ENCODE measurements at places on chromosomes 2 and 18.

DNA sequence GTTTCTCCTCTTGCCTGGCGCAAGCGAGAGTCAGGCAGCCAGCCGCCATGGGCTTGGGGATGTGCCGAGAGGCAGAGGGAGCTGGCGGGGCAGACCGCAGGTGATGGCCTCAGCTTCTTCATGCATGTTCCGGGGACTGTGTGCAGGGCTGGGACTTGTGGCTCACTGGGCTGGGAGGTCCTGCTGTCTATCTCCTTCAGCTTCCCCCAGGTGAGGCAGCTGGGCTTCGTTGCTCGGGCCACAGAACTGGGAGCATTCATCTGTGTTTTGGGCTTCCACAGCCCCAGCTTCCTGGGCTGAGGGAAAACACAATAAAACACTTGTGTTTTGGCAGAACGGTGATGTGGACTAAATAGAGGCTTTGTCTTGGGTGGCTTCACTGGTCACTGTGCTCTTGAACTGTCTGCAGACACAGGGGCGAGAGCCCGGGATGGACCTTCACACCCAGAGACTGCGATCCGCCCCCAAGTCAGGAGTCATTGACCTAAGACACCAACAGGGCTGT is 93.5 kb downstream of the DYSF start:
- DNase-seq = no peak

DNA sequence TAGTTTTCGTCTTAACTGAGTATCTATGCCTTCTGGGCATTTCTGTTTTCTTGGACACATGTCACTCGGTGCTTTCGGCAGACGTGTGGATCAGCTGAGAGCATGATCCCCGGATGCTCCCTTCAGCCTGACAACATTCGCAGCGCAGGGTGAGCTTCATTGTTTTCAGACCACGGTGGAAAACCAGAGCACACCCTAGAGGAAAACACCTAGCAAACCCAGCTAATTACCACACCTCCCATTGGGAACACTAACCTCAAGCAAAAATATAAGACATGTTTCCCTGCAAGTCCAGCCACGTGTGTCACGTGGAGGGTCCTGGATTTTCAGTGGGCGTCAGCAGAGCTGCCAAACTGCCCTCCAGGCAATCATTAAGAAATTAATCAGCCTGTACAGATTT is 31.0 kb downstream of the ANKRD29 start:
- no peak for DNase-seq

GRCh38 chr2:196242131-196242620 is 70.8 kb upstream of the STK17B start:
- no peak for DNase-seq

DNA sequence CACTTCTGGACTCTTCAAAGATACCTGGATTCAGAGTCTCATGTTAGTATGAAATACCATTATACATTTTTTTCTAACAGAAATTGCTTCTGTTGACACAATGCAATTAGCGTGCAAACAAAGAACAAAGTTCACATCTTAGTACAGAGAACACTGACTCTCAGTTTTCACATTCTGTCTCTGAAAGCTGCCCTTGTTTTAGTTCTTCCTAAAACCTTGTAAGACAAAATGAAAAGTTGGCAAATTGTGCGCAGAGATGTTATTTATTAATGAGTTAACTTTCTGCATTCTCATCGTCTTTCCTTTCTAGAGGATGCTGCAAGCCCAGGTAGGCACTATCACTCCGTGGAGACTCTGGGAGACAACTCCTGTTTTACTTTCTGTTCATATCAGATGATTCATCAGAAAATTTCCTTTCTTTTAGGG is 377.3 kb upstream of the POU3F3 start:
- no peak for DNase-seq

GRCh38 chr2:204984518-204984917 is 439.2 kb downstream of the PARD3B start:
- DNase-seq = no peak

GRCh38 chr2:174048243-174048642 is 83.1 kb upstream of the SP3 start:
- DNase-seq = no peak

- no peak for DNase-seq
Measured at GRCh38 chr2:47346107-47346506, 56.8 kb upstream of the MSH2 start.

DNA sequence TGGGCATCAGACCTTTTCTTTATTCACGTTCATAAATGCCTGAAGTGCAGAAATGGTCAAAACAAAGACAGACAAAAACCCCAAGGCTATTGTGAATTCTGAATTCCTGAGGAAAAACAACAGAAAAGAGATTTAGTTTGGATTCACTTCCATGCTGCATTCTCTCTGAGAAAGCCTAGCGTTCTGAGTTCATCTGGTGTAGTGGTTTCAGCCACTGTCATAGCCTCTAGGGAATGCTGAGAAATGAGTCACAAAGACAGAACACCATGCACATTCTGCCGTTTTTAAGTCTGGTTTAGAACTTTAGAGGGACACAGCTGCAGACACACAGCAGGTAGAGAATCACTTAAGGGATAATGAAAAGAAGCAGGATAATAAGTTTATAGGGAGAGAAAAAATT is 93.8 kb downstream of the LRP1B start:
- DNase-seq = no peak

- no peak for DNase-seq
Measured at GRCh38 chr2:233359823-233360222, 5.5 kb downstream of the DGKD start.

DNA sequence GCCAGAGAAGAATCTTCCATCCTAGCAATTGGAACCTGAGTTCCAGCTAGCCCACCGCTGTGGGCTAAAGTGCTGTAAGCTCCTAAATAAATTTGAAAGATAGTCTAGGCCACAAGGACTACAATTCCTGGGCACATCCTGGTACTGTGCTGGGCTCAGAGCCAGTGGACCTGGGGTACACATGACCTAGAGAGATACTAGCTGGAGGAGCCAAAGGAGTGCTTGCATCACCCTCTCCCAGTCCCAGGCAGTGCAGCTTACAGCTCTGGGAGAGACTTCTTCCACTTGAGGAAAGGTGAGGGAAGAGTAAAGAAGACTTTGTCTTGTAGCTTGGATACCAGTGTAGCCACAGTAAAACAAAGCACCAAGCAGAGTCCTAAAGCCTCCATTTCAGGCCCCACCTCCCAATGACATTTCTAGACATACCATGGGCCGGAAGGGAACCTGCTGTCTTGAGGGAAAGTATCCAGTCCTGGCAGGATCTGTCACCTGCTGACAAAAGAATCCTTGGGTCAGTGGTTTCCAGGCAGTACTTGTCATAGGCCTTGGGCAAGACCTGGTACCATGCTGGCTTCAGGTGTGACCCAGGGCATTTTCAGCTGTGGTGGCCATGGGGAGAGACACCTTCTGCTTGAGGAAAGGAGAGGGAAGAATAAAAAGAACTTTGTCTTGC is 89.5 kb downstream of the TMEM185B start:
- no peak for DNase-seq

GRCh38 chr2:177639262-177639914 is 246.8 kb downstream of the AGPS start:
- no peak for DNase-seq

- DNase-seq = no peak
Measured at GRCh38 chr2:149167941-149168340, 129.4 kb downstream of the LYPD6B start.

DNA sequence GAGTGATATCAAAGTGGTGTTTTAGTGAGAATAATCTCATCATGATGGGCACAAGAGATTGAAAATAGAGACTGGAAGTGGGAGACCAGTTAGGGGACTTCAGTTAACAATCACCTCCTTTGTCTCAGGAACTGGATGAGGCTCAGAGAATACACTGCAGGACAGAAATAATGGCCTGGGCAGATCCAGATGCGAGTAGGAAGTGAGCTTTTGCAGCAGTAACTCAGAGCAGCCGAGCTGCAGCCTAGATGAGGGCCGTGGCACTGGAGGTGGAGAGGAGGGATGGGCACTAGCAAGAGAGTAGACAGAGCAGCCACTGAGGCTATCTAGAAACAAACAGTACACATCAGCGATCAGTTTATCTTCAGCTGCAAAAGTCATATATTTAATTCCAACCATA is 48.6 kb downstream of the CYB5A start:
- no peak for DNase-seq

DNA sequence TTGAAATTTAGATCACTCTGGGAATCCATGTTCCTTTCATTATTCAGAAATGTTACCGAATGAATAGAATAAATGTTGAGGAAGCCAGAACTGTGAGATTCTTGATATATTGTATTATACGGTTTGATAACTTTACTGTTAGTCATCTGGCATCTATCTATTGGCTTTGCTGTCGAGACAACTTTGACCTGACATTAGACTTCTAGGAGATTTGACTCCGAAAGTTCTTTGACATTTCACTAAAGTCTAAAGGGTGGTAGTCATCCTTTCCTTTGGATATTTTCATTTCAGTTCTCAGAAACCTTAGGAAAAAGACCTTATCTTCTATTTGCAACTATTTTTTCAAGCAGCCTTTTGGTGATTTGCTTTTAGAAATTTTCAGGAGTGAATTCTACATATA is 1.9 kb downstream of the BMPR2 start:
- no peak for DNase-seq

GRCh38 chr2:72338076-72338475 is 190.4 kb upstream of the CYP26B1 start:
- DNase-seq = no peak

DNA sequence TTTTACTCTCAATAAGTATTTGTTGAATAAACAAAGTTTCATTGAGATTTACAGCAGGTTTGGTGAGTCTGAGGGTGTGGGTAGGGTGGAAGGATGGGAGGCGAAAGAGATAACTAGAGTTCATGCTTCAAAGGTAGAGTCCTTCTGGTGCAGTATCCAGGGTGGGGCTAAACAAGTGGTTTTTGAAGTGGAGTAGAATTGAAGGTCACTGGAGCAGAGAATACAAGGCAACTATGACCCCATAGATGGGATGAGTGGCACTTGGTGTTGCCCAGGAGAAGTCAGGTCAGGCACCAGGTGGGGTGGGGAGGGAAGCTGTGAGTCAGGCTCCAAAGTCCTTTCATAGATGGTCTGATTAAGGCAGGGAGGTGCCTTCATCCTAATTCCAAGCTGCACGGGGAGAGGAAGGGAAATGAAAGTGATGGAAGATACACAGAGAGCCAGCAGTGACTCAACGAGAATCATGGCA is 6.6 kb upstream of the CAB39 start:
- no peak for DNase-seq

DNA sequence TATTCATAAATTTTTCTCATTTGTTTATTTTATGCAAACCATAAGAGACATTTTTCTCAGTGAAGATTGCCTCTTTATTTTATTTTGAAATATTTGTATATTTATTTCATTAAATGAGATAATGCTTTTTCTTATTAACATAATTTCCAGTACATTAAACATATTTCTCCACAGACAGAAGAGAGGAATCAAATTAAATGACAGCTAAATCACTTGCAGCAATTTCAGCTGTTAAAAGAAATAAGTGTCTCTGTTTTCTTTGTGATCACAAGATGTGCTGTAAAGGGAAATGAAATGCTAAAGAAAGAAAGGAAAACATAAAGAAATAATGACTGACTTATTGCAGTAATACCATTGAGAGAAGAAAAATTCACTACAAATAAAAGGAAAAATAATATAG is 414.0 kb upstream of the FANCL start:
- DNase-seq = no peak

DNA sequence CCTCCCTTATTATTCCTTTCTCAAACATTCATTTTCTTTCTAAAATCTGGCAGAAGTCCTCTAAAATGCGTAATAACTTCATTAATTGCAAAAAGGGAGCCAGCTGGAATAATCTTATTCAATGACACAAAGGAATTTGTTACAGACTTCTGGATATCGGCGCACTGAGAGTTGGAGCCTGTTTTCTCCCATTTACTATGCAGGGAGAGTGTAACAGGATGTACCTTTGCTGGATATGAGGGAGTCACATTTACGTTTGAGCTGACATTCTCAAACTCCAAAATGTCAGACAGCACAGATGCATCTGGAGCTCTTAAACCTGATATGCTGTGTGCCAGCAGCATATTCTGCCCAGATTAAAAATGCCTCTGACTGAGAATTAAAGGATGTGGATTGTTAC is 275.3 kb downstream of the TMX3 start:
- DNase-seq = no peak

Data from amniotic stem cell (primary cell).